ENCODE measurements at places on chromosomes 3 and 15.

GRCh38 chr3:184227481-184227935, 1.9 kb upstream of the VWA5B2 start:
- DNase-seq, result peak; percentile 52

DNA sequence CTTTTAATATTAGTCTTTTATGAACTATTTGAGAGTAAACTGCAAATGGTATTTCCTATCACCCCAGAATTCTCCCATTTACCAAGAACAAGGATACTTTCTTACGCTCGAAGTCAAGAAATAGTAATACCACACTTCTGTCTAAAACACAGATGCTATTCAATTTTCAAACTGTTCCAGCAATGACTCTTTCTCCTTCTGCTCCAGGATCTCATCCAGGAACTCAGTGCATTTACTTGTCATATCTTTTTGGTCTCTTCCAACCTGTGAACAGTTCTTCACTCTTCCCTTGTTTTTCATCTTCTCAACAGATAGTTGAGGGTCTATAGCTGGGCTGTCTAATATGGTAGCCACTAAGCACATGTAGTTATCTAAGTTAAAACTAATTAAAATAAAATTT, 87.1 kb upstream of the GAP43 start:
- DNase-seq, result no peak

- DNase-seq, result no peak
These were observed 5.3 kb upstream of the ZNF770 start for GRCh38 chr15:34993412-34993811.

- DNase-seq, result no peak
These were observed 1.7 kb downstream of the RAB11A start for GRCh38 chr15:65870889-65871533.

- no peak for DNase-seq
These were observed 19.4 kb upstream of the POLG start for GRCh38 chr15:89353991-89354390.

DNA sequence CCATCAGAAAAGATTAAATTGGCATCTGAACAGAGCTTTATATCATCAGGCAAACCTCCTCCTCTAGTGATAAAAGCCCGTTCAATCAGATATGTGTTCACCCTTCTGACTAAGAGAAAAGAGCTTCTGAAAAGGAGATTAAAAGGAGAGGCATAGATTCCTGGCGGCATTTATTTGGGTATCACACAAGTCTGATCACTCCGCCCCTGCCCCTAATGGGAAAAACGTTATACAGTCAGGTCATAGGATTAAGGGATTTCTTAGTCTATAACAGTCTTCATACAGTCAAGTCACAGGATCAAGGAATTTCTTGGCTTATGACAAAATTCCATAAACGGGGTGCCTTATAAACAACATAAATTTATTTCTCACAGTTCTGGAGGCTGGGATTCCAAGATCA, 295.4 kb upstream of the SATB1 start:
- DNase-seq, result no peak
